ENCODE measurements at places on chromosomes 1 and 21.

- DNase-seq = no peak
These were observed 44.9 kb downstream of the ROR1 start for GRCh38 chr1:63818567-63819325.

- no peak for DNase-seq
These were observed 68.9 kb downstream of the CDC7 start for GRCh38 chr1:91569411-91570119.

- no peak for DNase-seq
These were observed 182.1 kb downstream of the RHOU start for GRCh38 chr1:228917342-228917741.

GRCh38 chr1:43276673-43277072 lies 6.9 kb downstream of the TMEM125 start:
- no peak for DNase-seq

- DNase-seq = no peak
These were observed 5.5 kb downstream of the OR2C3 start for GRCh38 chr1:247530785-247531184.

- no peak for DNase-seq
These were observed 67.7 kb downstream of the NAV1 start for GRCh38 chr1:201606623-201607022.

- no peak for DNase-seq
These were observed 19.9 kb downstream of the ATP8B2 start for GRCh38 chr1:154344977-154345837.

- no peak for DNase-seq
These were observed 651.0 kb downstream of the SMYD3 start for GRCh38 chr1:245855846-245856730.

DNA sequence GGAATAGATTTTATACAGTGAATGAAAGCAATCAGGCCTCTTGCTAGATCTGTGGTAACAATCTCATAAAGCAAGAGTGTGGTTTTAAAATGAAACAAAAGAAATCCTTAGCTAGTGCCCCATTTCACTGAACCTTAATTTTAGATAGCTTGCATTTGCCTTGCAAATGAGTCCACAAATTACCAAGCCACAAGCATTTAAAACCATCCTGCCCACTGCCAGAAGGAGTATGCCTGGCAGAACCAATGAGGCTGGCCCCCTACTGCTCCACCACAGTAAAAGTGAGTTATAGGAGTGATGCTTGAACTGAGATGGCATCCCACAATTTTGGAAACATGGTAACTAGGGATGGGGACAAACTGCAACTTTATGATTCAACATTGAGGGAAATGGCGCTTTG lies 206.4 kb upstream of the LMO4 start:
- no peak for DNase-seq

DNA sequence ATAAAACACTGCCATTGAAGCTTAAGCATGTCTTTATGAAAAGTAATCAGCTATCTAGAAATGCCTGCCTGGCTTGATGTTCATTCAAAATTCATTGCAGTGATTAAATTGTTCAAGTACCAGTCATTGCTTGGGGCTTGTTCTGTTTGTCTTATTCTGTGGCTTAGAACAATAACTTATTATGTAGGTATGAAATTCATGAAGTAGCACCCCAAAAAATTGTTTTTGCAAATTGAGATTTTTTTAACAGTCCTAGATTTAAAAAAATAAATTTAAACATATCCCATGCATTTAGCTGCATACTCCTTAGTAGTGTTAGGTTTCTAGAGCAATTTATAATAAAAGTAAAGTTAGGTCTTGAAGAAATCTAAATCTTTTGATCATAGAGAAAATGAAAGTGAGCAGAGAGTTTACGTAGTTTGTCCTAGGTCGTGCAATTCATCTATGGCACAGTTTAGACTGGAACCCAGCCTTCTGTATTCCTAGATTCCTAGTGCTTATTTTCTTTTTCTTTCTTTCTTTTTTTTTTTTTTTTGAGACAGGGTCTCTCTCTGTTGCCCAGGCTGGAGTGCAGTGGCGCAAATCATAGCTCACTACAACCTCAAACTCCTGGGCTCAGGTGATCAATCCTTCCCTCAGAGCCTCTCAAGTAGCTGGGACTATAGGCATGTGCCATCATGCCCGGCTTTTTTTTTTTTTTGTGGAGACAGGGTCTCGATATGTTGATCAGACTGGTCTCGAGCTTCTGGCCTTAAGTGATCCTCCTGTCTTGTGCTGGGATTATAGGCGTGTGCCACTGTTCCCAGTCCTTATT lies 9.3 kb downstream of the MIER1 start:
- DNase-seq = no peak

DNA sequence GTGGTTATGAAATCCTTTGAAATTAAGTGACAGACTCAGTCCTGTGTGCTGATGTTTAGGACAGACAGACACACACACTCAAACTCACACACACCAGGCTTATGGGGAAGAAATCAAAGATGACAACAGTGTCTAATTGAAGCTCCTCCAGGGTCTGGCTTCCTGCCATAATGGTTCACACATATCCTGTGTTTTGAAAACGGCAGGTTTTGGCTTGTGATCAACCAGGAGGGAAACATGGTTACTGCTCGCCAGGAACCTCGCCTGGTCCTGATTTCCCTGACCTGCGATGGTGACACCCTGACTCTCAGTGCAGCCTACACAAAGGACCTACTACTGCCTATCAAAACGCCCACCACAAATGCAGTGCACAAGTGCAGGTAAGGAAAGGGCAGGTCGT lies 4.6 kb downstream of the MTARC1 start:
- no peak for DNase-seq

- DNase-seq = no peak
These were observed 115.7 kb downstream of the LIPI start for GRCh38 chr21:14095056-14095455.

DNA sequence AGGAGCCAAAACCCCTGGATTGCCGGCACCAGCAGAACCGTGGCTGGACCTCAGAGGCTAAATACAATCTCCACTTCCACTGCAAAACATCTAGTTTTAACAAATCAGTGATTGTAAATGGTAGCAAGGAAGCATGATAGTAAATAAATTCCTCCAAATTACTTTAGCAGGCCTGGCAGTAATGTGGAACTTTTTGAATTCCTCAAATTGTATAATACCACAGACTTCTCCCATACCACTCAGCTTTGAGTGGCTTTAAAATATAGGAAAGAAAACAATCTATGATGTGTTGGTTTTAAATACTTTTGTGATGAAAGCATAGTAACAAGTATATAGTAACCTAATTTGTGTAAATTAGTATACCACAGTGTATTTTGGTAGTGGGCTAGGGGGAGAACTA lies 34.1 kb downstream of the NIBAN1 start:
- no peak for DNase-seq

- no peak for DNase-seq
These were observed 982 bp upstream of the TRIM17 start for GRCh38 chr1:228417483-228418203.

DNA sequence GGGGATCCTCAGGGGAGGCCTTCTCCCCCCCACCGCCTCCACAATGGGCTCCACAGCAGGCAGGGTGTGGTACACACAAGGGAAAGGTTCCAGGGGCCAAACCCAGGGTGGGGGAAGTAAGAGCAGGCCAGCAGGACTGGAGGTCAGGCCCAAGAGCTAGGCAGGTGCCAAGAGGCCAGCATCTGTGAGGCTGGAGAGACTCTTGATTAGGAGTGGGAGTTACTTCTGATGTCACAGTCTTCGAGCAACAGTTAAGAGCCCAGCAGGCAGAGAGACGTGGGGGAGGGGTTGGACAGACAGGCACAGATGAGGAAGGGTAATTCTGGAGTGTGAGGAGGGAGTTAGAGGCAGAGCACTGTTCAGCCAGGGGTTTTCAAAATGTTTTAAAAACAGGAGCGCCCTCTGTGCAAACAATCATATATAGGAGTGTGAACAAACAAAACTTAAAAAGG lies 55.8 kb downstream of the SLC9A1 start:
- DNase-seq = no peak

DNA sequence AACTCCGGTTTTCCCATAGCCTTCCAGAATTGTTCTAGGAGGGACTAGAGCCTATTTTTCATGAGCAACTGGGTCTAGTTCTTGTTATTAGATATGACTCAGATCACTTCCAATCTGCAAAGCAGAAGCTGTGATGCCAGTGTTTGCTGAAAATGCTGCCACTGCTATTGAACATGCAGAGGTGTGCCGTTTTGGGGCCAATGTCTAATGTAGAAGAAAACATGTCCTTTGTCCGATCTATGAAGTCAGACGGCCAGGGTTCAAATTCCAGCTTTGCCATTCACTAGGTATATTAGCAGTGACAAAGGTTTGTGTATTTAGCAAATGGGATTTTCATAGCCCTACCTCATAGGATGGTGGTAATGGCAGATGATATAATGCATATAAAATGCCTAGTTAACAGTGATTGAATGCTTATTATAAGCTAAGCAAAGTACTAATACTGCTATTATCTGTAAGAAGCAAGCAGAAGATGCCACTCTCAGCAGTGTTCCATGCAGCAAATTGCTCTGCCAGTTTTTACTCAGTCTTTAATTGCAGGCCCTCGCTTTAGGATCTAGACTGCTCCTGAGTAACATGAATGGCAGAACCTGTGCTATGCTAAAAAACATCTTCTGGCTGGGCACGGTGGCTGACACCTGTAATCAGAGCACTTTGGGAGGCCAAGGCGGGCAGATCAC lies 40.1 kb upstream of the CXADR start:
- DNase-seq = no peak

GRCh38 chr1:24201941-24202440 lies 14.9 kb upstream of the IFNLR1 start:
- no peak for DNase-seq

DNA sequence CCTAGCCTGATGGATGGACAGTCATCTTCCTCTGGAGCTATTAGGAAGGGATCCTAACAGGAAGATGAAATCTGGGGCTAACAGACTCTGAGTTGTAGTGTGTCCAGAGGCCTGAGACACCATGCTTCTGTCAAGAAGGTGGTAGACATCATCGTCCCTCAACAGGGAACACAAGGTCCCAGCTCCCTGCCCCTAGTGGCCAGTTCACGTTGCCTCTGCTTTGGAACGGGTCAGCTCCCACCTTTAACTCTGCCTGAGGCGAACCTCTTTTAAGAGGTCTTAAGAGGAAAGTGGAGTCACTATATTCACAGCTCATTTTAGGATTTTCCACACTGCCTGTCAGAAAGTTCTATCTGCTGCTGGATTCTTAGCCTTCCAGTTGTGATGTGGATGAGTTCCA lies 28.3 kb downstream of the LRRC71 start:
- DNase-seq = no peak

- DNase-seq = no peak
These were observed 304.4 kb upstream of the LYPLAL1 start for GRCh38 chr1:218869276-218869675.

- DNase-seq = no peak
These were observed 28.2 kb upstream of the IKBKE start for GRCh38 chr1:206442101-206442500.

- no peak for DNase-seq
These were observed 26.7 kb downstream of the NDC1 start for GRCh38 chr1:53811414-53811851.

DNA sequence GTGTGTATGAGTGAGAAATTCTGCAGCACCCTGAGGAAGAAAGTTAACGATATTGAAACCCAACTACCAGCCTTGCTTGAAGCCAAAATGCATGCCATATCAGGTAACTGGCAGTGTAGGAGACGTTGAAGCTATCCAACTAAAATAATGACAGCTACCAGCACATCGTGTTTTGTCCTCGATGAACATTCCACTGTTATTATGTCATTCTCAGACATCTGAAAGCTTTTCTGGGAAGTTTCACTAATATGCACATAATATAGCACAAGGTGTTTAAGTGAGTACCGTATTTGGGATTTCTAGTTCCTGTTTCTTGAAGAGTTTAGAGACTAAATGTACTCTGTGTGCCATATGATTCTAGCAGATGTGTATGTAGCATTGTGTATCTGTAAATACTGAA lies 173.5 kb downstream of the DISC1 start:
- DNase-seq = no peak

- no peak for DNase-seq
These were observed 89.5 kb upstream of the ETV3 start for GRCh38 chr1:157227700-157228099.

DNA sequence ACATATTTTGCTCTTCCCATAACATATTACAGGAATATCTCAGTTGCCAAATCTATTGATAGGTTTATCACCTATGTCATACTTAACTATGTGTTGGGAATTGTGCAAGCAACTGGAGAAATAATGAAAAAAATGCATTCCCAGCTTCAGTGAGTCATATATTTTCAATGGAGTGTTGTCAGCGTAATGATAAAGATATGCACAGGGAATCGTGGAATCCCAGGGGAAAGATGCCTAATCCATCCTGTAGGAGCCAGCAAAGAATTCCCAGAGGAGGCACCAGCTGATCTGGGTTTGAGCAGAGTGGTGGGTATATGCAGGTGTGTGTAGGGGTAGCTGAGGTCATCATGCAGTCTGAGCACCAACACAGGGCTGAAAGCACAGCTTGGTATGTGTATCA lies 213.3 kb upstream of the DAB1 start:
- DNase-seq = no peak

DNA sequence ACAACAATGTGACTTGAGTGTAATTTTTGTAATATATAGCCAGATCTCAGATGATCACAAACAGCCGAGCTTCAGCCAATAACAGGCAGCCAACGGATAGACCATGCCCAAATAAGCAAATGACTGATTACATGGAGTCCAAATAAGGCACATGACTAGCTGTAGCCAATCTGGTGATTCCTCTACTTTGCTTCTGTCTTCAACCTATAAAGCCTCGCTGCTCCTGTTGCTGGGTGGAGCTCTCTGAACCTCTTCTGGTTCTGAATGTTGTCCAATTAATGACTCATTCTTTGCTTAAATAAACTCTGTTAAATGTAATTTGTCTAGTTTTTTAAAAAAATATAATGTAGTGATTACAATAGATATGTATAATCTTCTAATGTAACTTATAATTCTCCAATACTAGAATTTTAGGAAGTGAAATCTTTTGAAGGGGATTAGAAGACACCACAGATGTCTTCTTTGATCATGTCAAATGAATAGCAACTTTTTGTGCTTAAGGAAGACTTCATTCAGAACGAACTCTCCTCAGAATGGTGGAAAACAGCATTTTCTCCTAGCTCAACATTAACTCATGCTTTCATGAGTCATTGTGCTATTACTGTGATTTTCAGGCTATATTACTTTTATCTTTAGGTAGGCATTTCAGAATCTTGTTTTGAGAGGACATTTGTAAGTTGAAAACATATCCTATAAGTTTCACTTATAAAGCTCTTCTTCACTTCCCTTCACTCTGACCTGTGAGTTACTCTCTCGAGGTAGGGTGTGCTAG lies 857.8 kb upstream of the B3GALT2 start:
- DNase-seq = no peak

DNA sequence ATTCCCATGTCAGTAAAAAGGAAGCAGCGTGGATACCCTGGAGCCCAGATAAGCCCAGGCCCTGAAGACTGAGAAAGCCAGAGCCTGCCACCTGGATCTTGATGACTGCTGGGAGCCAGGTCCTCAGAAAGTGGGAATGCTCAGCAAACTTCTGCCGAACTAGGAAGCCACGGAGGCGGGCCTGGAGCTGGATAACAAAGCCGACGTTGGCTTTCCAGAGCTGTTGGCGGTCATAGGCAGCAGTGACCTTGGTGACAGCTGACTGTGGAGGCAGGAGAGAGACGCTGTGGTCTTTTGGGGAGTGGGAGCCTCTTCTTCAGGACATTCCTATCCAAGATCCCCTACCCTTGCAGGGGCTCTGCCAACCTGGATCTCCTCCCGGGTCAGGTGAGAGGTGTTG lies 24.4 kb downstream of the IQGAP3 start:
- no peak for DNase-seq

GRCh38 chr1:53616927-53617326 lies 122.0 kb downstream of the GLIS1 start:
- DNase-seq = no peak
